A549 treated with AZD2906 at 1 μM for 4 hours (cell line): ENCODE measurements at places on chromosomes 12 and 14. TPM values are rescaled to one million over a fixed set of nuclear protein-coding genes. Genes with fewer than 3 reads are reported as not detected.

Gene SERPINA9
- 0.07 to 0.09 TPM in 2 of 5 replicates, not detected in the others for total RNA-seq

Gene DYNLL1
- 572 to 625 TPM (median 592 TPM) in 5 replicates for total RNA-seq

Gene BTG1
- total RNA-seq: 51.1 to 61.8 TPM (median 57.0 TPM) in 5 replicates

Gene C12orf54
- not detected in 5 replicates for total RNA-seq

Gene ZBTB39
- 4.3 to 5.6 TPM (median 5.2 TPM) in 5 replicates for total RNA-seq

Gene PHETA1
- 8.3 to 9.9 TPM (median 9.0 TPM) in 5 replicates for total RNA-seq

Gene SIX1
- 5.7 to 7.5 TPM (median 6.9 TPM) in 5 replicates for total RNA-seq

Gene STXBP6
- total RNA-seq: 2.4 to 3.1 TPM (median 2.7 TPM) in 5 replicates

Gene DNAJC22
- 20.3 to 22.4 TPM (median 21.4 TPM) in 5 replicates for total RNA-seq

Gene ETFBKMT
- total RNA-seq: 0.78 to 1.1 TPM (median 0.87 TPM) in 5 replicates

Gene NELL2
- 0.14 to 0.33 TPM (median 0.16 TPM) in 3 of 5 replicates, not detected in the others for total RNA-seq

Gene ATP2A2
- total RNA-seq: 232 to 280 TPM (median 270 TPM) in 5 replicates

Gene OASL
- 1.8 to 3.6 TPM (median 2.5 TPM) in 5 replicates for total RNA-seq

Gene KRT72
- total RNA-seq: 0.05 TPM in 1 of 5 replicates, not detected in the others

Gene MYH7
- 0.01 to 0.02 TPM (median 0.02 TPM) in 4 of 5 replicates, not detected in the other for total RNA-seq

Gene AQP6
- total RNA-seq: not detected in 5 replicates

Gene TAS2R30
- total RNA-seq: 0.03 TPM in 1 of 5 replicates, not detected in the others

Gene RNASE3
- total RNA-seq: not detected in 5 replicates

Gene HVCN1
- 0.40 to 0.86 TPM (median 0.72 TPM) in 5 replicates for total RNA-seq

Gene SLC39A5
- 0.05 to 0.08 TPM in 2 of 5 replicates, not detected in the others for total RNA-seq

Gene CRIP1
- total RNA-seq: 1,746 to 1,969 TPM (median 1,931 TPM) in 5 replicates

Gene AMIGO2
- total RNA-seq: 47.0 to 69.7 TPM (median 67.3 TPM) in 5 replicates

Gene SMCO2
- 0.09 to 0.18 TPM (median 0.10 TPM) in 3 of 5 replicates, not detected in the others for total RNA-seq

Gene CLEC6A
- not detected in 5 replicates for total RNA-seq

Gene KRT71
- total RNA-seq: 0.02 to 0.09 TPM (median 0.05 TPM) in 3 of 5 replicates, not detected in the others
